Mesothelial cell of epicardium (in vitro differentiated cells): ENCODE measurements at places on chromosomes 4 and X.

DNA sequence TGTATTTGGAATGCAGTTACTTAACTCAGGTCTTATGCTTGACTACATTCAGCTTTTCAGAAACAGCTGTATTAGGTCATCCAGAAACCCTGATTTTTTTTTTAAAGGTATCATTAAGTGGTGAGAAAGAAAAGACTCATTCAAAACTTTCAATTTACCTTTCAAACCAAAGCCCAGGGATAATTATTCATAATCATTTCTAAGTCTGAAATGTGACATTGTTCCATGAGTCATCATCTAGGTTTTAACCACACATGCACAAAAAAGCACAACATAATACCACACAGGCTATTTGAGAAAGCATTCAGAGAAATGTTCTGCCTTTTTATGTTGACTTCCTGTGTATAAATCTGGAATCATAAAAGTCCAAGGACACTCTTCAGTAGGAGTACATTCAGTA, 288.2 kb downstream of the IL1RAPL2 start:
- no peak for DNase-seq

DNA sequence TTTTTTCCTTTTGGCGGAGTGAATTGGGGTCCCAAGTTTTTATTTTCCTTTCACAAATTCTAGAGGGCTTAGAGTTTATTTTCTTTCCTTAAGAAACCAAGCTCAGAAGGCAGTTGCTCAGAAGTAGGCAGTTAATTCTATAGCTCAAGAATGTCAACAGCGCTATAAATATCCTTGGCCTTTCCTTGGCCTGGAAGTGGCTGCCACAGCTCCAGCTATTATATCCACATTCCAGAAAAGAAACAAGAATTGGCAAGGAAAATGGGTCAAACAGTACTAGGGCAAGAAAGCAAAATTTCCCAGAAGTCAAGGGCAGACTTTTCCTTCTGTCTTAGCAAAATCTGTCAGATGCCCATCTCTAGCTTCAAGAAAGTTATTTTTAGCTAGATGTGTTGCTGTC, 31.0 kb downstream of the SLC10A6 start:
- DNase-seq, result no peak

DNA sequence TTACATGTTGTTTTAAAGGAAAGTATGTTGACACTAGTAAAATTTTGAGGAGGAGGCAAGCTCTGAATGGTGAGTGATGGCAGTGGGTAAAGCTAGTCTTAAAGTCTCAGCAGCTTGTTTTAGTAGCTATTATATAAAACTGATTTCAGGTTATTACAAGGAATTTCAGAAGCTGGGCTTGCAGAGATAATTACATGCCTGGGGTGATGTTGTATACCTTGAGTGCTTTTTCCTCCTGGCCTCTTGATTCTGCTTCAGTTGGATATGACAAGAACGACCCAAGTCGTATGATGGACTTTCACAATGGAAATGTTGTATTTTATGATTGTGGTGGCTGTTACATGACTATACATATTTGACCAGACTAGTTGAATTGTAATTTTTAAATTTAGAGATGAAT, 175.5 kb upstream of the ADGRL3 start:
- DNase-seq, result no peak

GRCh38 chr4:139684351-139684750, 18.7 kb downstream of the MGST2 start:
- DNase-seq, result no peak

- DNase-seq, result no peak
These were observed 85.7 kb upstream of the TBL1X start for GRCh38 chrX:9378980-9379696.

DNA sequence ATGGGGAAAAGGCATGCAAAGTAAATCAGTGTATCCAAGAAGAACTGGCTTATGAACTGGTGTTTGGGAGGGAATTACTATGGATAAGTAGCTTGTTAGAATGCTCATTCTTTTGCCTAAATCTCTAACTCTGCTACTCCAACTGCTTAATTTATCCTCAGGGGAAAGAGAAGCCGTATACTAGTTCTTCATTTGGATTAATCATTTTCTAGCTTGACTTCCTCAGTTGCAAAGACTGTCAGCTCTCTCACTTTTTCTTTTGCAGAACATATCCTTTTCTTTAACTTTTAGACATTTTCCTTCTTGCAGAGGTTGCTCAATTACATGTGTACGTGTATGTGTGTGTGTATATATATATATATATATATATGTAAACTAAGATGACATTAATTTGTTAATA, 21.9 kb downstream of the GPRIN3 start:
- no peak for DNase-seq

DNA sequence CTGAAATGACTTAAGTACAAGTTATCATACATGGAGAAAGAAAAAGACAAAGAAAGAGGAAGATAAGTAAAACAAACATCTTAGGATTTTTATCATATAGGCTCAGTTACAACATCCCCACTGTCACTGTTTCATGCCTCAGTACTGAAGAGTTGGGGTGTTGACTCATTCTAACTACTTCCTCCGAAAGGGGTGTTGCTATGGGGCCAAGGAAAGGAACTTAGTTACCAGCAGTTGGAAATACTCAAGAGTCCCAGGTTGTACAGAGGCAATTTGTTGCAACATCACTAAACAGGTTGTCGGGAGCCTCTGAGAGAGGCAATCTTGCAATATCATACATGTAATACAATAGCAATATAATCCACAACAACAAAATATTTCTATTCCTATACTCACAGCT, 1264.7 kb downstream of the PCDH7 start:
- DNase-seq, result no peak

DNA sequence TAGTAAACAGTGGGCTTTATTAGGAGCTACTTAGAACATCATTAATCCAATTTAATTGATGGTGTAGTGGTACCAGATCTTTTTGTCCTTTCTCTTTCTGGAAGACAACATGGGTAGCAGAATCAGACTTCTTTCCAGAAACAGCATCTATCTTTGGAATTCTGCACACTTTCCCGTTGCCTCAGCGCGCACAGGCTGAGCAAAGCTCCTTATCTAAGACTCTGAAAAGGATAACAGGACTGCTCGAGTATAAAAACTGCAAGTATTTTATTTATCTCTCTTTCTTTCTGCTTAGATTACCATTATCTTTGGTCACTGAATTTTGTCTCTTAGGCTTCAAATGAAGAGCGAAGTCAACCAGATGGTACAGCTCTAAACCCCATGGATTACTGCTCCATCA, 191.7 kb downstream of the DHX15 start:
- DNase-seq, result no peak

- no peak for DNase-seq
These were observed 26.1 kb downstream of the RUFY3 start for GRCh38 chr4:70747874-70748273.

DNA sequence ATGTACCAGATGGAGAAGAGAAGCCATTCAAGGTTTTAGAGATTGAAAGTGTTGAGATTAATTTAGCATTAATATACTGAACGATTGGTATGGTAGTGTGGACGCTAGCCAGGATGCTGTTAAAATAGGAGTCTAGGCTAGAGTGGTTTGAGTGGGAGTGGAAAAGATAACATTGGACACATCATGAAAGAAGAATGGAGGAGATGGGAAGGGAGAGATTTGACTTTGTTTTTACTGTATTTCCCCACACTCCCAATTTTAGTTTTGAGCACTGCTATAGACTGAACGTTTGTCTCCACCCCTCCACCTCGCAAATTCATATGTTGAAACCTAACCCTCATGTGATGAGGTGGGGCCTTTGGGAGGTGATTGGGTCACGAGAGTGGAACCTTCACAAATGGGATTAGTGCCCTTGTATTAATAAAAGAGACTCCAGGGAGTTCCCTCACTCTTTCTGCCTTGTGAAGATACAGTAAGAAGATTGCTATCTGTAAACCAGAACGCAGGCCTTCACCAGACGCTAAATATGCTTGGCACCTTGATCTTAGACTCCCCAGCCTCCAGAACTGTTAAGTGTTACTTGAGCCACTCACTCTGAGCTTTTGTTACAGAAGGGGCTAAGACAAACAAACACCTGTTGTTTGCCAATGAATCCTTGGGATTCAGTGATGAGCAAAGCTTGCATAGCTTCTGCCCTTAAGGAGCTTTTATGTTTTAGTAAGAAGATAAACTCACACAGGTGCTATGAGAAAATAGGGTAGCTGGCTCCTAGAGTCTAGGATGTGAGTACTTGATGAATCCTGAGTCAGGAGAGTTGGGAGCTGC, 25.8 kb downstream of the USP9X start:
- DNase-seq, result no peak

- no peak for DNase-seq
These were observed 39.2 kb upstream of the HS3ST1 start for GRCh38 chr4:11467931-11468330.

DNA sequence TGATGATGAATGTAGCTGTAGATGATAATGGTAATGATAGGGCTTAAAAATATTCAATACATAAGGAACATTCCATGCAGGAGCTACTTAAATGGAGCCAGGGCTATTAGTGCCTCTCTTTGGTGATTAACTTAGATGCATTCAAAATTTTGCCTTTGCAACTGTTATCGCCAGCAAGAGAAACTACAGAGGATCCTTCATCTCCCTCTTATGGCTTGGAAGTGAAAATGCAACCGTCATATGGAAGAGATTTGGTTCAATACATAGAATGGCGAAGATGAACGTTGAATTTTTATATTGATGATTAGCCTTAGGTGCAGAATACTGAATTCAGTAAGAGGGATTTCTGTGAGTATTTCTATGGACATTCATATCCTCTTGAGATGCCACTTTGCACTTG, 134.5 kb upstream of the NLGN4X start:
- DNase-seq, result no peak

DNA sequence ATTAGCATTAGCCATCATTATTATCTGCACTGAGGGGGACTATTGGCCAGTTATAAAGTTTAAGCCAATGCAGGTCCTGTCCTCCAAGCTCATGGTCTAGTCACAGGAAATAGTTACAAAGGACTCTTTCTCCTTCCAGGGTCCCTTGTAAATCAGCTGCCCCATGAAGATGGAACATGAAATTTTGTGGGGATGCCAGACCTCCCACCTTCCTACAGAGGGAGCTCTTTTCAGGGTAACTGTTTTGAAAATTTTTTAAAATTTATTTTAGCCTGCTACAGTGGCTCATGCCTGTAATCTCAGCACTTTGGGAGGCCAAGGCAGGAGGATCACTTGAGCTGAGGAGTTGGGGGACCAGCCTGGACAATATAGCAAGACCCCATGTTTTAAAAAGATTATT, 124.4 kb upstream of the SLC34A2 start:
- DNase-seq, result no peak
